ENCODE measurements at places on chromosomes 5 and 9. TPM values are rescaled to one million over a fixed set of nuclear protein-coding genes. Genes with fewer than 3 reads are reported as not detected.

Gene FOXD4L4
- not detected for total RNA-seq

Gene VCP
- 166 TPM for total RNA-seq

Gene NRARP
- total RNA-seq, result 18.5 TPM

Gene RUSC2
- 45.7 TPM for total RNA-seq

Gene TPD52L3
- total RNA-seq, result not detected

Gene RETREG1
- 37.4 TPM for total RNA-seq

Gene GLDC
- 35.6 TPM for total RNA-seq

Gene C7
- 37.4 TPM for total RNA-seq

Gene PCDHGB5
- 16.3 TPM for total RNA-seq

Gene CD72
- 5.5 TPM for total RNA-seq

Gene SOWAHA
- total RNA-seq, result 2.5 TPM

- no peak for DNase-seq
Observed at GRCh38 chr5:116152169-116152568, 67.3 kb downstream of the COMMD10 start.

DNA sequence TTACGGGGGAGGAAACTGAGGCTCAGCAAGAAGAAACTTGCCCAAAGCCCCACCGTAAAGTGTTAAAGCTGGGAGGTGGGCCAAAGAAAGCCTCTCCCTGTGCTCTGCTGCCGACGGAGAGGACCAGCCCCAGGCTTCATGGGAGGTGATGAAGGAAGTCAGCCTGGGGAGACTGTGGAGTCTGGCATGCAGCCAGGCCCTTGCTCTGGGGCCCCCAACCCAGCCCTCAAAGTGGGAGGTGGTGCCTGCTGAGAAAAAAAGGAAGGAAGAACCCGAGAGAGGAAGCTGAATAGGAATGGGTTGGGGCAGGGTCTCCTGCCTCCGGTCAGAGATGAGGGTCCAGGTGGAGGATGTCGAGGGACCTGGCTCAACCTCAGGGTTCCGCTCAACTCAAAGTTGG lies 3.8 kb downstream of the RNF44 start:
- peak; percentile 75 for DNase-seq

- no peak for DNase-seq
Observed at GRCh38 chr9:35180801-35181200, 19.0 kb downstream of the UNC13B start.

GRCh38 chr9:109401169-109401989 lies 80.5 kb upstream of the EPB41L4B start:
- peak; percentile 60 for DNase-seq

DNA sequence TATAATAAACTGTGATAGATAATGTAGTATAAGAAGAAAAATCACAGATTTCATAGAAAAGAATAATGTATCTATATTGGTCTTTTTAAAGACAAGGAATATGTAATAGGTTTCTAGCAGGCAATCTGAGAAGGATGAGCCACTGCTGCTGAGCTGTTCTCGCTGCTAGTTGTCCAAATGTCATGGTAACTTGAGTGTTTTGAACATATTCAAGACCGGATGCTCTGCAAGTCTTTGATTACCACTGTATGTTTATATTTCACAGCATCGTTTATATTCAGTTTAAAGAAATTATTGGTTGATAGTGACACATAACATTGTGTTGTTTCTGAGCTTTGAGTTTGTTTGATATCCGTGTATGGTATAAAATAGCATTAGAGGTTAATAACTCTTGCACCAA lies 9.6 kb downstream of the C5orf47 start:
- no peak for DNase-seq

GRCh38 chr9:123787416-123787815 lies 142.5 kb downstream of the DENND1A start:
- no peak for DNase-seq

DNA sequence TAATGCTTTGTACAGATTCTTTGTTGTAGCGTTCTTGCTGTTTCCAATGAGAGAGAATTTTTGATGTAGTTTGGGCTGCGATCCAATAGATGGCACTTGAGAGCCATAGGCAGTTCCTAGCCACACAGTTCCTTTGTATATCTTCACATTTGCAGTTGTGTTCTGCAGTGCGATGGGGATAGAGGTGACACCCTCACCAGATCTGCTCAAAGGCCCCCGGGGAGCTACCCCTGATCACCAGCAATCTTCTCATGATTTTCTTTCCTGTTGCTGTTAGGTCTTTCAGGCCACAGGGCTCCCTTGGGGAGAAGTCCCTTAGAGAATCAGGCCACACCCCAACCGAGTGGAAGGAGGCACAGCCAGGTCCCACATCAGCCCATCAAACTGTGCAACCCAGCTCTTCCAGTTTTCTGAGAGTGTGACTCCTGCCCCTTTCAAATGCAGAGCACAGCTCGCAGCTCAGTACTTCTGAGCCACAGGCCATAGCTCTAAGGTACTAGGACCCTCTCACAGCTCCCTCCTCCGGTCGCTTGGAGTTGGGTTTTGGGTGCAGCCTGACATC lies 353.7 kb downstream of the SLCO4C1 start:
- DNase-seq, result no peak

DNA sequence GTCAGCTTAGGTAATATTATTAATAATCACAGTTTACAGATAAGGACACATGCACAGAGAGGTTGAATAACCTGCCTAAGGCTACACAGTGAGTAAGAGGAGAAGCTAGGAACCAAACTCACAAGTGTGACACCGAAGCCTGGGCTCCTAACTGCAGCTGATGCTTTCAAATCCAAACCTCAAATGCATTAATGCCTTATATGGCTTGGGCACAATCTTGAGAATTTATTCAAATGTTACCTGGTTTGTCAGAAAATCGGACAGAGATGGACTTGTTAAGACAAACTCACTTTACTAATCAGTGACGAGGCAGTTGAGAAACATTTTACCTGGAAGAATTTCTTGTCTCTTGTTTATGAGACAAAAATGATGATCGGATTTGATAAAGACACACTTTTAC lies 54.7 kb downstream of the DAP start:
- DNase-seq, result no peak

GRCh38 chr9:114399381-114399780 lies 11.6 kb upstream of the AKNA start:
- no peak for DNase-seq

GRCh38 chr9:95980262-95981125 lies 105.0 kb downstream of the ERCC6L2 start:
- DNase-seq, result no peak

- DNase-seq, result no peak
Observed at GRCh38 chr9:74644023-74644422, 146.9 kb downstream of the RORB start.

GRCh38 chr9:75692309-75692708 lies 198.2 kb upstream of the PCSK5 start:
- no peak for DNase-seq

DNA sequence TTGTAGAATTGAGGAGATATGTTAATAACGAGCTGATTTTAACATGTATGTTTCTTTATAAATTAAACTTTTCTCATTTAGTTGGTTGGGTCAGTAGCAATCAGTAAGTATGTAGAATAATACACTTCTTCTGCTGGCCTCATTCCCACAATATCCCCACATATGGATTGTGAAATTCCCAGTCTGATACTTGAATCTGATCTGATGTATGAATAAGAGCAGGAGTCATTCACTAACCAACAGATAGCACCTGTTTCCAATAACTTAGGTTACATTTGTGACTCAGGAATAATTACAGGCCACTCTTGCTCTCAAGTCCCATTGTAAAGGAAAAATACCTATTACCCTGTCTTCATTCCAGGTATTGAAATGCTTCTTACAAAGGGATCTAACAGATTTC lies 23.9 kb downstream of the SLC36A1 start:
- no peak for DNase-seq

- DNase-seq, result peak; percentile 76
Observed at GRCh38 chr5:141914199-141914743, 9.4 kb upstream of the DELE1 start.

DNA sequence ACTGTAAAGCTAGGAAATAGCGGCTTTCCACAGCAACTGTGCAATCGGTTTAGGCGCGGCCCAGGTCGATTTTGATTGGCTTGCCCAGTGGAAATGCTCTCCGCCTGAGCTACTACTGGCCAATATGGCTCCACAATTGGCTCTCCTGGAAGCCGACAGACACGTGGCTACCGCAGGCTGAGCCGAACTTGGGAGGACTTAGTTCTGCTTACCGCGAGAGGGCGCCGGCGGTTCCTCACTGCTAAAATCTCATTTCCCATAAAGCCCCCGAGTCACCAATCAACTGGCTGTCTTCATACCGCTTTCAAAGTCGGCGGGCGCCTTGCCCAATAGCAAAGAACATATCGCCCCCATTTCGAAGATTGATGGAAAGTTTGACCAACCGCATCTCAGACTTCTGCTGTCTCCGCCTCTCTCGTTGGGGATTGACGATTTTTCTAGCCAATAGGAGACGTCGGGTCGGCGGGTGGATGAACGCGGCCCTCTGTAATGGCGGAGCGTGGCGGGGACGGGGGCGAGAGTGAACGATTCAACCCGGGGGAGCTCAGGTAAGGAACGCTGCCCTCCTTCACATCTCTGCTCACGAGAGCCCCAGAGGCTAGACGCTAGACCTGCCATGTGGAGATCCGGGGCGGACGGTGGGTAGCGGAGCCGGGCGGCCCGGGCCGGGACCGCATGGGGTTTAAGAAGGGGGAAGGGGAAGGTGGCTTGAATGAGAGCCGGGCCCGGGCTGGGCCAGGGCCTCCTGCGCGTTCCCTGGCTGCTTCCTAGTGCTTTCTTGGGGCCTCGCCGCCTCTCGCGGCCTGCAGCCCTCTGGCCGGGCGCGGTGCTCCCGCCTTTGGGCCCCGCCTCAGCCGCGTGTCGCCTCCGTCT lies at the start of gene TCERG1:
TCERG1 (plus strand) TSS at position 473 of the 873 bp plus-strand sequence; CDS start at position 490, 17 bp downstream.
- peak; percentile 99 for DNase-seq

- DNase-seq, result no peak
Observed at GRCh38 chr9:120066315-120066714, 513.7 kb downstream of the CDK5RAP2 start.

DNA sequence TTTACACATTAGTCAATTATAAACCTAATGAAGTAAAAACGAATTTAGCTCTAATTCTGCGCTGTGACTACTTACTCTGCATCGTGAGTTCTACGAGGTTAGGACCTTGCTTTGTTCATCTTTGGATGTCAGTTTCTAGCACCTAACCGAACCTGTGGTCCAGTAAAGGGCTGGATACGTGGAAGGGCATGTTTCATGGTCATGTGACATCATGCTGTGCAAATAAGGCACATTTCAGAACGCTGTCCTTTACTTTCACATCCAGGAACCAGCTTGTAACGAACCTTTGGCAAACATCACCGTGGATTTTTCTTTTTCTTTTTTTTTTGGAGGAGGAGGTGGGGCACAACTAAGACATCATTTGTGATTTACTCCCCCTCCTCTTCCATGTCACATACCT lies 15.0 kb downstream of the BASP1 start:
- DNase-seq, result no peak

DNA sequence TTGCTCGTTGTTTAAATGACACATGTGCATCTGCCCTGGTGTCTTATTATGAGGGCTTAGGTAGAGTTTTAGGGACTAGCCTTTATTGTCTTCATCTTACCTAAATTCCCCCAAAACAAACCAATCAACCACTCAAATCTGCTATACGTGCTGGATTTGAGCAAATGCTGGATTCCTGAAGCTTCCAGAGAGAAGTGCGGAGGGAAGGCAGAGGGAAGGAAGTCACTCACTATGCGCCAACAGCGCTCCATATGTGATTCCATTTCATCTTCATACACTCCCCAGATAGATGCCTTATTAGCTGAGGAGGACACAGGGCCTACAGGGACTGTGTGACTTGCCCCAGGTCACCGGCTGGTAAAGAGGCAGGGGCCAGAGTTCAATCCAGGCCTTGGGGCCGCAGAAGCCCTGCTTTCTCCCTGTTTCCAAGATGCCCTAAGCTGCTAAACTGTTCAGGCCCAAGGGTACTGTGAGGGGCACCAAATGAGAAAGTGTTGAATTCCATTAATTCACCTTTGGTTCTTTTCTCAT lies 63.5 kb downstream of the OTULIN start:
- DNase-seq, result no peak

GRCh38 chr5:66652818-66653217 lies 56.6 kb downstream of the MAST4 start:
- no peak for DNase-seq

DNA sequence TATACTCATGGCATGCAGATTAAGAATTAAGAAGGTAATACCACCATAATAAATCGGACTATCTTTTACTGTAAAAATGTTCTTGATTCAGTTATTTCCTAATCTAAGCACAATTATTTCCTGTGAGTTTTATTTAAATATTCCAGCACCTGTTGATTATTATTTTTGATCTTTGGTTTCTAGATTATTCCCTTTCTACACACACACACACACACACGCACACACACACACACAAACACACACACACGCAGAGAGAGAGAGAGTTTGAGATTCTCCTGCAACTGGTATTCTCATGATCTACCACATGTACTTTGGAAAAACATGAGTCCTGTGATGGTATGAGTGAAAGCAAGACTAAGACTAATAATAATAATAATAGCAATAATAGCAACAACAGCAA lies 17.0 kb upstream of the CKMT2 start:
- no peak for DNase-seq

DNA sequence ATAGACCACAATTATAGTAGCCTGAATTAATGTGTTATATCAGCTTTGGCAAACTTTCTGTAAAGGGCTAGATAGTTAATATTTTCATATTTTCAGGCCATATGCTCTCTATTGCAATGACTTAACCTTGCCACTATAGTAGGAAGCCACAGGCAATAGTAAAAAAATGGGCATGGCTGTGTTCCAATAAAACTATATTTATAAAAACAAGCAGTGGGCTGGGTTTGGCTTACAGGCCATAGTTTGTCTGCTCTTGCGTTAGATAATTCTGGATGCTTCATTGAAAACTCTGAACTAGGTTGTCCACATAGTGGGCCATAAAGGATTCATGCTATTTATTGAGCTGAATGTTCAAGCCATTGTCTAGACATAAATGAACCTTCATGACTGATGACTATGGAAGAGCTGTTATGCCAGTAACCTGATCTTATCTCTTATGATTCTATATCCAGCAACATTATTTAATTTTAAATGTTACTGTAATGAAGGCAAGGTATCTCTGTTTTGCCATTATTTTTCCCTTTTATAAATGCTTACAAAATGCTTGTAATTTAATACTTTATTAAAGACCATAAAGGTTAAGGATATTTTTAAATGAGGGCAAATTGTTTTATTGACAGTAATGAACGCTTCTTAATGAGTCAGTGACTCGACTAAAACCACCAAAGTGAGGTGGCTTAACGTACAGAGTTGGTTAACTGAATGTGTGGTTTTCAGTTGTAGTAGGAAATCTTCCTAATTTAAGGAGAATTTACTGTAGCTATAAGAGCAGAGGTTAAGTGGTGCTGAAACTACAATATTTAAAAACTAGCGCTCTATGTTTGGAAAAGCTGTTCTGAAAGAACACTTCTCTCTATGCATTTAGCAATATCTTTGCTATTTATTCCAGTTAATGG lies 560.6 kb downstream of the PRR16 start:
- DNase-seq, result no peak

GRCh38 chr9:119941091-119941490 lies 571.9 kb upstream of the BRINP1 start:
- DNase-seq, result no peak

GRCh38 chr5:159010661-159011442 lies 88.9 kb downstream of the EBF1 start:
- no peak for DNase-seq

- no peak for DNase-seq
Observed at GRCh38 chr9:136516191-136516654, 29.6 kb downstream of the NOTCH1 start.

GRCh38 chr5:107519900-107520354 lies 150.8 kb downstream of the EFNA5 start:
- DNase-seq, result no peak

All from sciatic nerve (tissue), 2 donors.